ENCODE measurements at places on chromosomes 3 and 15.

GRCh38 chr3:5009506-5010109, 30.4 kb downstream of the BHLHE40 start:
- no peak for DNase-seq

DNA sequence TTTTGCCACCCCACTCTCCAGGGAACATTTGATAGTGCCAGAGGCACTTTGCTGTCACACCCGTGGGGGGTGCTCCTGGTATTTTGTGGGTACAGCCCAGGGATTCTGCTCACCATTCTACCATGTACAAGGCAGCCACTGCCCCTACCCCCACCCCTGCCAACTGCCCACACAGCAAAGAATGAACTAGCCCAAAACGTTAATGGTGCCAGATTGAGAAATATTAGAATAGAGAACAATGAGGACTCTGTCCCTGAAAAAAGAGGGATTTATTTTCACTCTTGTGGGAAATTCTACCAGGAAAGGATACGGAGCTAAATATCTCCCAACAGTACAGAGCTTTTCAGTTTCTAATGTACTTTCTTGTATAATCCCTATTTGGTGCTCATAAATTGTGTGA, 154.5 kb upstream of the SUCLG2 start:
- DNase-seq = no peak

DNA sequence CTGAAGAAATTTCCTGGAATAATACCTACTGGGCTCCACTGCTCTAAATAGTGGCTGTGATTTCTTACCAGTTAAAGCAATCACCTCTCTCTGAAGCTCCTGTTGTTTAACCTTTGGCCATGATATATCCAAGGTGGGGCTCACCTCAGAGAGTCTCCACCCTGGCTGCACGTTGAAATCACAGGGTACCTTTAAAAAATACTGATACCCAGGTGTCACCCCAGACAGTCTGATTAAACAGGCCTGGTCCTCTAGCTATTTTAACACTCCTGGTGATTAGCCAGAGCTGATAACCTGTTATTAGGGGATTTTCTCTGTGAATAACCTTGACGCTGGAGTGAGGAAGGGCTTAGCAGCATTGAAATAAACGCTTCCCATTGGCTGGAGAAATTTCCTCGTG, 22.3 kb upstream of the ZBTB38 start:
- DNase-seq = no peak

DNA sequence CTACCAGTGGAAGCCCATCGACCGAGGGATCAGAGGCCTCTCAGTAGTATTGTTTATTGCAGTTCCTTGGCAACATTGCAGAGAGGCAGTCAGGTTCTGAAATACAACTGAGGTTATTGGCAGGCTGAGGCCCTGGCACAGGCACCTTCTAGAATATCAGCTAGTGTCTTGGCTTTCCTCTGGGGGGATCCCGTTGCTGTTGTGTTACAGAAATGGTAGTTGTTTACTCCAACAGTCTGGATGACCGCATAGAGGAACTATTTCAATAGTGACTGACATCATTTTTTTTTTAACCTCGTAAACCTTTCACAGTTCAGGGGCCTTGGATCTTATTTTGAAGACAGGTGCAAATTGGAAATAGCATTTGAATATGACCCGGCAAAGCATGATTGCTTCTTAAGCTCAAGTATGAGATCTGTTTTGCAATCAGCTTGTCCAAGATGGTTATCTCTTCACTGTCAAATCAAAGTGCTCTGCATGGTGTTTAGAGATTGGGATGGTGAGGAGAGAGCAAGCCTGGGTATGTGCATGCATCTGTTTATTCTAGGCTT, 63.9 kb downstream of the PGPEP1L start:
- no peak for DNase-seq

- no peak for DNase-seq
These were observed 8.1 kb upstream of the GAP43 start for GRCh38 chr3:115615001-115615814.

GRCh38 chr3:49124991-49125670, 4.5 kb upstream of the USP19 start:
- no peak for DNase-seq

DNA sequence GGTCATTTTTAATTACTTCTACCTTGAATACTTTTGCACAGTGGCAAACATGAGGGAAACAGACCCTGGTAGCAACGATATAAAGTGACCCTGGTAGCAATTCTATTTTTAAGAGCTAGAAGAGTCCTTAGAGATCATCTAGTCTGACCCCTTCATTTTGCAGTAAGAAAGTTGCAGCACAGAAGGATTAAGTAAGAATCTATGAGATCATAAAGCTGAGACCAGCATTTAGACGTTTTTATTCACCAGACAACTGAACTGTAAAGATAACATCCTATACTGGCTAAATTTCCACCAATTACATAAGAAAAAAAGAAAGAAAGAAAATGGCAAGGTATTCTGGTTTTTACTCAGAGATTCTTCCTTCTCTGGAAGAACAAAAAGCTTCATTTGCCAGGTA, 49.9 kb downstream of the LRRFIP2 start:
- DNase-seq = no peak

- DNase-seq = no peak
These were observed 68.5 kb upstream of the CCDC54 start for GRCh38 chr3:107308716-107309115.

DNA sequence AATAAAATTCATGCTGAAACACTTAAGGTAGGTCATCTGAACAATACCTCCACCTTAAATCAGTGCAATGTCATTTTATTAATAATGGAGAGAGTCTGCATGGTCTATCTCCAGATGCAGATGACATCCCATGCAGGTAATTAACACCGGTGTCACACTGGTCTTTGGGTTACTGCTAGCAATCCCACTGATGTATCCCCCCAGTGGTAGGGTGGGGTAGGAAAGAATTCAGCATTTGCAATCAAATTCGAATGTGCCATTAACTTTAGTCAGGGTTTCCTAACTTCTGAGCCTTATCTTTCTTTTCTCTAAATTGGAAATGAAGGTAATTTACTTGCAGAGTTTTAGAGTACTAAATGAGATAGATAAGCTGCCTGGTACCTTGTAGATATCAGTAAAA, 44.4 kb downstream of the KIF15 start:
- DNase-seq = no peak

GRCh38 chr3:126897943-126898342, 85.0 kb upstream of the PLXNA1 start:
- DNase-seq = no peak

GRCh38 chr3:31634476-31634875, 101.8 kb downstream of the STT3B start:
- DNase-seq = no peak

GRCh38 chr3:177133860-177134815, 63.1 kb downstream of the TBL1XR1 start:
- no peak for DNase-seq

DNA sequence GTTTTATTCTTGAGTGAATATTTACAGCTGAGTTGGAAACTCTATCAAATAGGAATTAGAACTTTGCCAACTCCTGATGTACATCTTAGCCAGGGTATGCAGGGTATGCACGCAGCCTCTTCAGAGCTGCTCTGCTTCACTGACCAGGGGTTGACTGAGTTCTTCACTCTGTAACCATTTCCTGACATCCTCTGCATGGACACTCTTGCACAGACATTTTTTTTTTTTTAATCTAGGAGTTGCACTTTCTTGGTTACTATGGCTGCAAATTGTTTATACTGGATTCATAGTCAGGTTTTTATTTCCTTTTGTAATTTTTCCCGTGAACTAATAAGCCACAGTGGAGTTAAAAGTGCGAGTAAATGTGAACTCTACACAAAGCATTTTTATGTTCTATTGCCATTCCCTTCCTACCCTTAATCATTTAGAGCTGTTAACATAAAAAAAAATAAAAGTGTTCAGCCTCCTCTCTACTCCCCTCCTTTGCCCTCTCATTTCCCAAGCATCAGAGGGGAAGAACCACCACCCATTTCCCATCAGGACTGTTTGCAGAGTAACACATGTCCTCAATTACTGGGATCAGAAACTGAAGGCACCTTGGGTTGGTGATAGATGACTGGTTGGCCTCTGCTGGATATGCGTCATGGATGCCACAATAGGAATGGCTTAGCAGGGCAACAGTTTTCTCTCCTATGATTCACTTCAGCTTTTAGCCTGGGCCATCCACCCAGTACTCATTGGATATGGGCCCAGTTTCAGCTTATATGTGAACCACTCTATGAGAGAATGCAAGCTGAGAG, 54.0 kb downstream of the DUT start:
- DNase-seq = no peak

- DNase-seq = no peak
These were observed 34.1 kb upstream of the LIMD1 start for GRCh38 chr3:45560281-45560971.

GRCh38 chr3:127405791-127406190, 117.9 kb upstream of the PRR20G start:
- DNase-seq = no peak

DNA sequence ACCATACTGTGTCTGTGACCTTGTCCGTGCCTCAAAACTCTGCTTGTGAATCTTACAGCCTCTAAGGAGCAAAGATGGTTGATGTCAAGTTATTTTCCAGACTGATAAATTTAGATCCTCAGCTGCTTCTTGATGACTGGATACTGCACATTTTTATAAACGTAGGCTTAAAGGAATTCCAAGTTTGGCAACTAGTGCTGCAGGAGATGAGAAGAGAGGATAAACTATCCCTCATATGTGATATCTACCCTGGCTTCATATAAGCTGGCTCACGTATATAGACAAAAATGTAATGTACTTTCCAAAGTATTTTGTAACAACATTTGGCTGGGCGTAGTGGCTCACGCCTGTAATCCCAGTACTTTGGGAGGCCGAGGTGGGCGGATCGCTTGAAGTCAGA, 89.6 kb downstream of the GMPS start:
- DNase-seq = no peak

- DNase-seq = no peak
These were observed 272.0 kb upstream of the RORA start for GRCh38 chr15:61500951-61501620.

- no peak for DNase-seq
These were observed 239.8 kb upstream of the AGTR1 start for GRCh38 chr3:148457886-148458285.

DNA sequence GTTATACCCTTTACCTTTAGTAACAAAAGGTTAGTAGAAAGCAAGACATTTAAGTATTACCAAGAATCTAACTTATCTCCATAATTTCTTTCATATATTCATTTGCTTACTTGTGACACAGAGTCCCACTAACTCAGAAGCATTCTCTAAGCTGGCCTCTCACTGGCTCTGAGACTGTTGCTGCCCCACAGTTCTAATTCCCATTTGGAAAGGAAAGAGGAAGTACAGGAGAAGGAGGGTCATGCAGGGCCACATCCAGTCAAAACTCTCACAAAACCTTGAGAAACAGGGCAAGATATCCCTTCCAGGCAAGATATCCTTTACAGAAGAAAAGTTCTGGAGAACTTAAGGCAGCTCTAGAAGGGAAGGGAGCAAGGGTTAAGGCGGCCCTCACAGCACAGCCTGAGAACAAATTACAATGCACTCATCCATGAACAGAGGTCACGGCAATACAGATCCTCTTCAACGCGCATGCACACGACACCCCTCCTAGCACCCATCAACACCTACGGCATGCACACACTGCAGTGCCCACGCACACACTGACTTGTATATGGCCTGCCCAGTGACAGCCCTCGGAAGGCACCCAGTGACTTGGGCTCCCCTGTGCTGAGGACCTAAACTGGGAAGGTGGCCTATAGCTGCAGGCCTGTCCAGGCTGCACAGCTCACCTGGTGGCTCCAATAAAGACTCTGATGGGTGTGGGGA, 13.0 kb upstream of the MYO5C start:
- no peak for DNase-seq

DNA sequence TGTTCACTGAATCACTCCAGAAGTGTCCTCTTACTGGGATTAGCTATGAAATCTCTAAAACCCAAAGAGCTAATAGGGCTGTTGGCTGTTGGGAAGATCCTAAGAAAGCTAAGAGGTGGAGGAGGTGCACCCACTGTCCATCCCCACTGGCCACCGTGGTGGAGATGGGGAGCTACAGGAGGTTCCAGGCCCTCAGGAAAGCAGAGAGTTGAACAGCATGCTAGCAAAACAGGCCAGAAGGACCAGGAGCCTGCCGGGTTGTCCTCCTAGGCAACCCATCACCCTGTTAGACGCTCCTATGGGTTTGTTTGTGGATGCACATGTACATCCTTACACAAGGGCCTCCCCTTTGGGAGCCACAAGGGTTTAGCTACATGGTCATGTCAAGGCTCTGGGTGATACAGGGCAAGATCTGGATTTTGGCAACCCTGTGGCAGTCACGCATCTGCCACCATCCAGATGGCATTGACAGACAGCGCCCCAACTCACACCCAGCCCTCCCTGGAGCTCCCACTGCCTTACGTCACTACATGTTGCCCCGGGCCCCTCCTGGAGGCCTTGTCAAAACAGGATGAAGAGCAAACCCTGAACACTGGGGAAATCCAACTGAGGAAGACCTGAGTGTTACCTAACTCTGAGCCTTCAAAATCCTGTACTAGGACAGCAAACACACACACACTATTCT, 208.1 kb downstream of the SLCO3A1 start:
- no peak for DNase-seq

- no peak for DNase-seq
These were observed 370.1 kb downstream of the LPP start for GRCh38 chr3:188524052-188524451.

DNA sequence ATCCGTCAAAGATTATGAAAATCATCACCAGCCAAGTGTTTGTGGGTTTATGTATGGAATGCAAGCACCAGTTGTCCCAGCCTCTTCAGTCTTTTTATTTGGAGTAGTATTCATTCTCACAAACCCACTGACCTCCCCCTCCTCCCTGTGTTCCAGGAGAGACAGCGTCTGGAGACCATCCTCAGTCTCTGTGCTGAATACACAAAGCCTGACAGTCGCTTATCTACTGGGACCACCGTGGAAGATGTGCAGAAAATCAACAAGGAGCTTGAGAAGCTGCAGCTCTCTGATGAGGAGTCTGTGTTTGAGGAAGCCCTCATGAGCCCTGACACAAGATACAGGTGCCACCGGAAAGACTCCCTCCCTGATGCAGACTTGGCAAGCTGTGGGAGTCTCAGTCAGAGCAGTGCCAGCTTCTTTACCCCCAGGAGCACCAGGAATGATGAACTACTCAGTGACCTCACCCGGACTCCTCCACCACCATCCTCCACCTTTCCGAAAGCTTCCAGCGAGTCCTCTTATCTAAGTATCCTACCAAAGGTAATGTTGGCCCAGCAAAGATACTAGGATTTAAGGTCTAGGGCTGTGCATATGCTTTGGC, 54.2 kb downstream of the PHLDB2 start:
- no peak for DNase-seq

GRCh38 chr15:82928711-82929110, 23.8 kb downstream of the HOMER2 start:
- DNase-seq = no peak

GRCh38 chr3:127954640-127955039, 39.6 kb downstream of the KBTBD12 start:
- DNase-seq = no peak

All from activated T-helper 1 cell treated with anti-CD3 and anti-CD28 coated beads, Interleukin-2, amount 50 U/mL, for 16 hours (primary cell).